ENCODE measurements at places on chromosomes 1 and 21.

DNA sequence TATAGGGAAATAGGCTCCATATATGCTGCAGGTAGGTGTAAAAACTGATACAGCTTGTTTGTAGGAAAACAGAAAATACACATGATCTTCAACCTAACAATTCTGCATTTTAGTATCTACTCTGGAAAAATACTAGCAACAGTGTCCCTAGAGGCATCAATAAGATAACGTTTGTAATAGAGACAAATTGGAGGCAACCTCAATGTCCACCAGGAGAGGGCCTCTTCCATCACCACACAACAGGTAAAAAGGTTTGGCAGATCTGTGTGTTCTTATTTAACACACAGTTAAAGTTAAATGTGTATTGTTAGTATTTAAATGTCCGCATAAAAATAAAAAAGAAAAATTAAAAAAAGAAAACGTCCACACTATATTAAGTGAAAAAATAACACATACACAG, 5.4 kb downstream of the EIF2D start:
- DNase-seq, result peak; percentile 32

DNA sequence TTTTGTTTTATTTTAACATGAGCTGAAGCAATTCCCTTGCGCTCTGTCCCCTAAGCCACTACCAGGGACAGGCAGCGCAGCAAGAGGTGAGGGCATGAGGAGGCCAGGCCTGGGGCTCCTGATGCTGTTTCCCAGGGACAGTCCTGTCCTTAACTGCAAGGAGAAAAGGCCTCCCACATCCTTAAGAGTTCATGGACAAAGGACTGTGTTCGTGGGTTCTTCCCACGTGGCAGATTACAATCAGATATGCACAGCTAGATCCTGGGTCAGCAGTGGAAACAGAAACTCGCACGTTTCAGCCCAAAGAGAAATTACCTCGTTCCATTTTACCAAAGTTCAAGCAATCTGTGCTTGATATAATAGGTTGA, 85.8 kb downstream of the MIS18A start:
- DNase-seq, result no peak

DNA sequence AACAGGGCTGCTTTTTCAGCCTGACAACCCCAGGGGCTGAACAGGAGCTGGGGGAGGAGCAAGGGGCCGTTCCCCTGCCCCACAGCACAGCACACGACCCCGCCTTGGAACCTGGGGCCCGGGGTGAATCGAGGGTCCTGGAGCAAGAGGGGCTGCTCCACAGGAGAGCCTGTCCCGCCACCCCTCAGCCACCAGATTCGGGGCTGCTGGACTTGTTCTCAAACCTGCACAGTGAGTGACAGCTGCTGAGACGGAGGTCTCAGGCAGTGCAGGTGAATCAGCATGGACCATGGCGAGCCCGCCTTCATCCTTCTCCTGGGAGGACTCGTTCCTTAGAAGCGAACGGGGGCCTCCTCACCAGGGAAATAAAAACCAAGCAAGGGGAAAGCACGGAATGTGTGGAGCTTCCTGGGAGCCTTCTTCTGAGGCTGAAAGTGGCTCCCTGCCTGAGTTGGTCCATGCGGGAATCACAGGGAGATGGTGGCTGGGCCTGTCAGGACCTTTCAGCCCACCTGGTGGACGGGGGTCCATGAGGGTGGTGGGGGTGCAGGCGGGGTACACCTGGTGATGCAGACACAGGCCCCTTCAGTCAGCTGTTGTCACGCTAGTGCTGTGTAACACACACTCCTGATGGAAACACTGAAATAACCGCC, 125.4 kb downstream of the SIK1 start:
- no peak for DNase-seq

DNA sequence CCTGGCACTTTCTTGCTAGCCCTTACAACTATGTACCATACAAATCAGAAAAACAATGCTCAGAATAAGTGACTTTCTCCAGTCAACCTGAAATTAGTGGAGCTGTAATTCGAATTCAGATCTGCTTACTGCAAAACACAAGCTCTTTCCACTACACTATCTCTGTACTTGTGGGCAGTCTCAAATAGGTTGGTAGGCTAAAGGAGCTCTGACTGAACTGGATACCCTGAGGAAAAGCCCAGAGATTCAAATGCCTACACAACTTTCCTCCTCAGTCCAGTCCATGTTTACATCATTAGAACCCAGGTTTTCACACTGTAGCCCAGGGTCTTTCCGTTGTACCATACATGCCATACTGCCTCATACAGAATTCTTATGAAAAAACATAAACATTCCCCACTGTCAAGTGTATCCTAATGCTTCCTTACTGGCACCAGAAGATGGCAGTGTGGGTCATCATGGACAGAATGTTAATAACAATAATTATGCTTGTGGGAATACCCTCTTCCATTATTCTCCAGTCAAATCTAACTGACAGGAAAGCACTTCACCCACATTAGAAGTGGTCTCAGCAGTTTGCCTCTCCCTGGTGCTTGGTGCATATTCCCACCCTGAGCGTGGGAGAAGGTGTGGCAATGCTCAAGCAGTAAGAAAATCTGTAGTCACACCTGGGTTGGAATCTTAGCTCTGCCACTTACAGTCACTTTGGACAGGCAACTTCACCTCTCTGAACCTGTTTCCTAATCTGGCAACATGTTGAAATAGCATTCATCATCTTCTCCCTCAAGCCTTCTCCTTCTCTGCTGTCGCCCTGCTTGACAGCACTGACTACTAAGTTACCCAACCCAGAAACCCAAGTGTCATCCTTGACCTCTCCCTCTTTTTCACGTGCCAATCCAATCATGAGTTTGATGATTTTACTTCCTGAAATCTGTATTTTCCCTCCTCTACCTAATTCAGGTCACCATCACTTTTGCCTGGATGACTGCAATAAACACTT, 14.4 kb upstream of the ZFYVE9 start:
- DNase-seq, result peak; percentile 32

- DNase-seq, result no peak
Observed at GRCh38 chr1:235397733-235398132, 30.5 kb downstream of the TBCE start.

DNA sequence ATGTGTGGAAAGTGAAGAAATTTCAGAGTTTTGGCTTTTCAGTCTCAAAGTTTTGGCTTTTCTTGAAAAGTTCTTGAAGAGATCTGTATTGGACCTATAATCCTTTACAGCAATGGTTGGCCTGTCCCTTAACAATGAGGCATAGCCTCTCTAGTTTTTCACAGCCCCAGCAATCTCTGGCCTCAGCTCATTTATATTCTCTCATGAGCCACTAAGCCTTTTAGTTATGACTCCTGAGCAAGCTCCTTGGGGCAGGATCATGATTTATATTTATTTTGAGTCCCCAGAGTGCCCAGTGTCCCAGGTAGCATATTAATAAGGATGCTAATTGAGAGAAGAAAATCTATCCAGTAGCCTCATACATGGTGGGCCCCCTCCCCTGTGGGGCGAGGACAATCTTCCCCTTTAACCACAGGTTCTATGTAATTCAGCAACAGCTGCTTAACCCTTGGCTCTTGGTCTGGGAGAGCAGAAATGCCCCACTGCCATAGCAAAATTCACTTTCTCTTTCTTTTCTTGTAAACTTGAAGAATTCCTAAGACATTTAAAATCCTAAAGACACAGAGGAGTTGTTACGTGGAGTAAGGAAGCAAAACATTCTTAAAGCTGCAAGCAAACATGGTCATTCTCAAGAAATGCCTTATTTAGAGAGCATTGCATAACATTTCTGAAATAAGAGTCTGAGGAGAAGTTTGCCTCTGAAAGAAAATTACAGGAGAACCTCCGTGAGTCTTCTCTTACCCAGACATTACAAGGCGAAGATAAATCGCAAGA, 6.3 kb downstream of the NGF start:
- DNase-seq, result no peak

GRCh38 chr1:17149771-17150170, 30.5 kb upstream of the PADI2 start:
- no peak for DNase-seq

DNA sequence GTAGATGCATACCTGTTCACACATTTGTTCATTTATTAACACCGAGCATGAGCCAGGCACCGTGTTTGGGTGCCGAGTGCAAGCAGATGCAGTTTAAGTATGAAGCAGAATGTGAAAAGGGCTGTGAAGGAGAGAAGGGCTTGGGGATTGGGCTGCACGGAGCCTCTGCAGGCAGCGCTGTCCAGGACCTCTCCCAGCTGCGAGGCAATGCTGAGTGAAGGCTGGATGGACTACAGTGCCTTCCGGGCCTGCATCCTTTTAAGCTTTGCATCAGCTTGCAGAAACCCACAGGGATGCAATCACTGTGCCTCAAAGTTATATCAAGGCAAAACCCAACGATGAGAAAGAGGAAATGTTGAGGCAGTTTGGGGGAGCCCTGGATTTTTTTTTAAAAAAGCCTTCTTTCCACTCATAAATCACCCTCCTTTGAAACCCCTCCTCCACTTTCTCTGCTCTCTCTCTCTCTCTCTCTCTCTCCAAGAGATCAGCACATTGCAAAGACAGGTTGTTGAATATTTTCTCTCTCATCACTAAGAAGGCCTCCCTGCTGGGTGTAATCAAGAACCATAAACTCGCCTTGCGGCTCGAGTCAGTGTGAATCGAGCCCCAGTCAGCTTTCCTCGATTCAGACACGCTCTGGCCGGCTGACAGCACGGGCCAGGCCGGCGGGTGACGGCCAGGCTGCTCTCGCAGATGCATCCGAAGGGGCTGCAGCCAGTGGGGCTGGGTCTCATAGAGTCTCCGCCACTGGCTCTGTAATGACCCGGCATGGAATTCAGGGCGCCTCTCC, 89.2 kb upstream of the POU3F1 start:
- DNase-seq, result no peak

- DNase-seq, result no peak
Observed at GRCh38 chr1:80659161-80659560, 1141.6 kb upstream of the ADGRL2 start.

All from RCC 7860 (cell line).